ENCODE measurements at places on chromosomes 4 and X.

DNA sequence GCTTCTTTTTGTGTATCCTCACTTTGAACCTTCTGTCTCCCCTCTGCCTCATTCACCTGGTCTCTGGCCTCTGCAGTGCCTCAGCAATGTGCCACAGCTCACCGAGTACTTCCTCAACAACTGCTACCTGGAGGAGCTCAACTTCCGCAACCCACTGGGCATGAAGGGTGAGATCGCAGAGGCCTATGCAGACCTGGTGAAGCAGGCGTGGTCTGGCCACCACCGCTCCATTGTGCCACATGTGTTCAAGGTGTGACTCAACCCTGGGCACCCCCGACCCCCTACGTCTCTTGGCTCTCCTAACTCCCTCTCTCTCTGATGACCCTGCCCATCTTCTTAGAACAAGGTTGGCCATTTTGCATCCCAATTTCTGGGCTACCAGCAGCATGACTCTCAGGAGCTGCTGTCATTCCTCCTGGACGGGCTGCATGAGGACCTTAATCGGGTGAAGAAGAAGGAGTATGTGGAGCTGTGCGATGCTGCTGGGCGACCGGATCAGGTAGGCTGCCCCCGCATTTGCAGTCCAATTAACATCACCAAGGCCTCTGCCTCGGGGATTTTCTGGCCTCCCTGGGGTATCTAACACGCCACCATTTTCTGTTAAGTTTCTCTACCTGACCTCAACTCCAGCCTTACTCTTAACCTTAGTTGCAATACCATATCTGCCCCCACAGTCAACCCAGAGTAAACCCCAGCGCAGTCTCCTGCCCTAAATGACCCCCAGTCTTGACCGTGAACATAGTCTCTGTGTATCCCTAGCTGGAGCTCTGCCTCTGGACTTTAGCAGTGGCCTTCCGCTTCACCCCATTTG, 8.6 kb downstream of the USP11 start:
- no peak for DNase-seq
- H3K4me3 ChIP-seq, result no peak overlapping the region
- no peaks in the 10 kb centered on the region for H3K27me3 ChIP-seq
- peaks cover 27% of the 10 kb centered on the region for H3K36me3 ChIP-seq

- no peak for DNase-seq
- H3K27me3 ChIP-seq, result no peaks in the 10 kb centered on the region
- no peak overlapping the region for H3K4me3 ChIP-seq
- no peaks in the 10 kb centered on the region for H3K36me3 ChIP-seq
- H3K27ac ChIP-seq, result no peak overlapping the region
- H3K4me1 ChIP-seq, result no peaks in the 10 kb centered on the region
These were observed 859.2 kb upstream of the PRKX start for GRCh38 chrX:4572691-4573090.

GRCh38 chr4:173696551-173696950, 166.5 kb upstream of the HAND2 start:
- no peaks in the 10 kb centered on the region for H3K4me1 ChIP-seq
- no peak overlapping the region for H3K4me3 ChIP-seq
- DNase-seq, result no peak

GRCh38 chr4:16794816-16795445, 103.5 kb downstream of the LDB2 start:
- no peaks in the 10 kb centered on the region for H3K36me3 ChIP-seq
- DNase-seq, result peak; percentile 61
- H3K27ac ChIP-seq, result no peak overlapping the region
- no peak overlapping the region for H3K4me3 ChIP-seq
- H3K4me1 ChIP-seq, result no peaks in the 10 kb centered on the region
- H3K27me3 ChIP-seq, result peaks cover 4% of the 10 kb centered on the region

DNA sequence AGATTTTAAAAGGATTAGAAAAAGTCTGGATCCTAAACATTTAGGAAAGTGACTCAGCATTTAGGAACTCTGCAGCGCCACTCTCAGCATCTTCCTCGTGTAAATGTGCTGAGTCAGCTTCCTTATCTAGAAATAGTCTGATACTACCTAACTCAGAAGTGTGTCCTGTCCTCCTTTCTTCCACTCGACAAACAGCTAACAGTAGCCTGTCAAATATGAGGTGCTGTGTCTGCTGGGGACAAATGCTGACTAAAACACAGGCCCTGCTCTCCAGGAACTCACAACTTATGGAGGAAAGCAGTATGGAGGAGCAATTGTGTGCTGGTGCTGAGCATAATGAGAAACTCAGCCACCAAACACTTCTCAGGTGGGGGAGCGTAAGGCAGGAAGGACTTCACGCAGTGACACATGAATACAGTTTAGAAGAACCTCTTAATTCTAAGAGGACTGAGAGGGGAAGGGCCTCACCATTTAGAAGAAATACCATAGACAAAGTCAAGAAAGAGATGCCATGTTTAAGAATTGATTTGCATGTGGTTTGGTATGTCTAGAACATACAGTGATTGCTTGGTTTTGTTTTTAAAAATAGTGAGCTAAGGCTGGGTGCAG, 125.3 kb downstream of the SOWAHB start:
- peaks cover 7% of the 10 kb centered on the region for H3K27me3 ChIP-seq
- no peak overlapping the region for H3K27ac ChIP-seq
- DNase-seq, result no peak
- no peaks in the 10 kb centered on the region for H3K4me1 ChIP-seq
- no peaks in the 10 kb centered on the region for H3K36me3 ChIP-seq
- no peak overlapping the region for H3K4me3 ChIP-seq

GRCh38 chr4:92198711-92199110, 105.1 kb upstream of the GRID2 start:
- H3K4me1 ChIP-seq, result no peaks in the 10 kb centered on the region
- DNase-seq, result no peak
- H3K27ac ChIP-seq, result no peak overlapping the region

GRCh38 chrX:48589482-48590162, 7.7 kb upstream of the WDR13 start:
- peaks cover 4% of the 10 kb centered on the region for H3K27me3 ChIP-seq
- no peak overlapping the region for H3K4me3 ChIP-seq
- H3K4me1 ChIP-seq, result peaks cover 9% of the 10 kb centered on the region
- no peak overlapping the region for H3K27ac ChIP-seq
- no peak for DNase-seq

DNA sequence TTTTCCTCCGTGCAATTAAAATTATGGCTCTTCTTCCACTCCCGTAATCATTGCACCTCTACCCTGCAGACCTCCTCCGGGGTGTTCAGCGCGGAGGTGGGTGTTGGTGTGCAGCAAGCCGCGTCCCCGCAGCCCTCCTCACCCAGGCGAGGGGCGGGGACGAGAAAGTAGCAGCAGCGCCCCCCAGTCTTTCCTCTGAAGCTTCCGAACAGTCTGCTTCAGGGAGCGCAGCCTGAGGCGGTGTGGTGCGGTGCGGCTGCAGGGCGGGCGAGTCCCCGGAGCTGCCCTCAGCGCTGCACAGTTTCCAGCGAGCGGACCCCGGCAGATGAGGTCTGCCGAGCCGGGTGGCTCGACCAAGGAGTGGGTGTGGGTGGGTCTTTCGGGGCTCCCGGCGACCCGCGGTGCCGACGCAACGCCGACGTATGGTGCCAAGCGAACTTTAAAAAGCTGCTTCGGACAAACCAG, at the start of gene FRAS1:
TSS of gene FRAS1 (plus strand) at position 189 of the 465 bp plus-strand sequence. CDS start 687 bp downstream, outside the sequence.
- H3K27ac ChIP-seq, result peak within 1 kb of the TSS; percentile 57
- peak within 1 kb of the TSS; percentile 74 for H3K4me3 ChIP-seq
- H3K27me3 ChIP-seq, result peaks cover 68% of the 10 kb centered on the region
- peaks cover 30% of the 10 kb centered on the region for H3K4me1 ChIP-seq
- peak; percentile 34 for DNase-seq
- H3K36me3 ChIP-seq, result peaks cover 1% of the 10 kb centered on the region

DNA sequence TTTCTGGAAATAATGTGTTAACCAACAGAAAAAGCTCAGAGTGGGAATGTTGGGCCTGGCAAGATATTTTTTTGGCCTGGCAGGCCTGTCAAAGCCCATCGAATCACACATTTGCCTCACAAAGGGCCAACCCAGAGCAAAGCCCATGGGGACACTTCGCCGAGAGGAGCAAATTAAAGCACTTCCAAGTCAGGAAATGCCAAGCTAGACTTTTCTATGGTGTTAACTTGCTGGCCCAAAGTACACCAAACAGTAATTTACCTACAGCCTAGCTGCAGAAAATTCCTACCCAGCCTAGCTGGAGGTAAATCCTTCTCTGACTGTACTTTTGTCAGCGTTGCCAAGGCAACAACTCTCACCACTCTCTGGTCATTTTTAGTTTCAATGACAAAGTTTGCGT, 288.6 kb upstream of the LDB2 start:
- no peaks in the 10 kb centered on the region for H3K27me3 ChIP-seq
- no peak overlapping the region for H3K27ac ChIP-seq
- H3K4me1 ChIP-seq, result no peaks in the 10 kb centered on the region
- no peak for DNase-seq
- H3K36me3 ChIP-seq, result no peaks in the 10 kb centered on the region

- H3K27ac ChIP-seq, result no peak overlapping the region
- H3K4me1 ChIP-seq, result no peaks in the 10 kb centered on the region
- H3K36me3 ChIP-seq, result no peaks in the 10 kb centered on the region
- no peaks in the 10 kb centered on the region for H3K27me3 ChIP-seq
- no peak overlapping the region for H3K4me3 ChIP-seq
These were observed 996.9 kb upstream of the GRIA3 start for GRCh38 chrX:122187069-122187713.

- H3K4me1 ChIP-seq, result peaks cover 2% of the 10 kb centered on the region
- no peaks in the 10 kb centered on the region for H3K27me3 ChIP-seq
- H3K36me3 ChIP-seq, result peaks cover 21% of the 10 kb centered on the region
- no peak overlapping the region for H3K4me3 ChIP-seq
- H3K27ac ChIP-seq, result no peak overlapping the region
These were observed 20.4 kb upstream of the UBA1 start for GRCh38 chrX:47172971-47173792.

DNA sequence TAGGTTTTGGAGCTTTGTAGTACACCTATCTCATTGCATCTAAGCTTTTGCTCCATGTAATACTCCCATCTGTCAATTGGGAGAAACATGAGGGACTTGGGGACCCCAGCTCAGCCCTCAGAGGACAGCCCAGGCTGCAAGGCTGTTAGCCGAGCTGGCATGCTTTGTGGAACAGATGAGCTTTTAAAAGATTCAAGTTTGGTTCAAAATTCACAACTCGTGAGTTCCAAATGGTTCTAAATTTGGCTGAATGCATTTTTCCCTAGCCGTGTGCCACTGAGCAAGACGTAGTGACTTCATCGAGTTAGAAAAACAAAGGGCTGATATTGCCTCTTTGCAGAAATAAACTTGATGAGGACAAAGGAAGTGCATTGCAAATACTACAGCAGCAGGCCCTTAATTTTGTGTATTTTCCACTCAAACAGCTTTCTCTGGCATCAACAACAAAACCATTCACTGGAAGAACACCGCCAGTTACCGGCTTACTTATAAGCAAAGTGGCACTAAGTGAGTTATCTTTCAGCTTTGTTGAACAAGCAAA, 165.0 kb upstream of the HS3ST1 start:
- DNase-seq, result no peak
- H3K4me1 ChIP-seq, result no peaks in the 10 kb centered on the region

- no peak overlapping the region for H3K27ac ChIP-seq
- no peaks in the 10 kb centered on the region for H3K27me3 ChIP-seq
- no peaks in the 10 kb centered on the region for H3K4me1 ChIP-seq
- no peaks in the 10 kb centered on the region for H3K36me3 ChIP-seq
- no peak overlapping the region for H3K4me3 ChIP-seq
These were observed 1.6 kb downstream of the OPRPN start for GRCh38 chr4:70399319-70399718.

DNA sequence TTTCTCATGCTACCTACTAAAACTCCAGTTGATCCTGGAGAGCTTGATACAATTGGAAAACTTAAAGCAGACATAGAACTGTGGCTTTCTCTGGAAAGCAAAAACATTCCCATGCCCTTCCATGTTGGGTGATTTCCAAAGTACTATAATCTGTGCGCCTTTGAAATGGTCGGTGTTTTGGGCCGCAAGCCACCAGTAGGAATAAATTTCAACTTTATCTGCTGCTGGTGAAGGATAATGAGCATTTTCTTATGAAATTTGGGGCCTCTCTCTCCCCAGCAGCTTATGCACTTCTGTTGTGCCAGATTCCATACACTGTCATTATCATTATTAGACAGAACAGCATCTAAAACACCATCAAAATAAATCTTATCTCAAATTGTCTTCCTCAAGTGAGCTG, 366.7 kb upstream of the RPS6KA3 start:
- H3K4me3 ChIP-seq, result no peak overlapping the region
- H3K27me3 ChIP-seq, result no peaks in the 10 kb centered on the region
- H3K27ac ChIP-seq, result no peak overlapping the region
- H3K4me1 ChIP-seq, result no peaks in the 10 kb centered on the region
- DNase-seq, result no peak

GRCh38 chr4:169099771-169100180, 89.7 kb upstream of the CBR4 start:
- no peak overlapping the region for H3K27ac ChIP-seq
- H3K36me3 ChIP-seq, result no peaks in the 10 kb centered on the region
- no peaks in the 10 kb centered on the region for H3K4me1 ChIP-seq
- DNase-seq, result no peak
- no peak overlapping the region for H3K4me3 ChIP-seq

DNA sequence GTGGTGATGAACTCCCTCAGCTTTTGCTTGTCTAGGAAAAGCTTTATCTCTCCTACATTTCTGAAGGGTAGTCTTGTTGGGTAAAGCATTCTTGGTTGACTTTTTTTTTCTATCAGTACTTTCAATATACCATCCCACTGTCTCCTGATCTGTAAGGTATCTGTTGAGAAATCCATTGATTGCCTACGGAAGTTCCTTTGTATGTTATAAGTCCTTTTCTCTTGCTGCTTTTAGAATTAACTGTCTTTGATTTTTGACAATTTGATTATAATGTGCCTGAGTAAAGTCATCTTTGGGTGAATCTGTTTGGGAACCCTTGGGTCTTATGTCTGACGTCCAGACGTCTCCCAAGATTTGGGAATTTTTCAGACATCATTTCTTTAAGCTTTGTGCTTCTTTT, 30.8 kb downstream of the SCLT1 start:
- no peaks in the 10 kb centered on the region for H3K4me1 ChIP-seq
- H3K27ac ChIP-seq, result no peak overlapping the region
- no peak for DNase-seq
- H3K36me3 ChIP-seq, result peaks cover 56% of the 10 kb centered on the region
- H3K4me3 ChIP-seq, result no peak overlapping the region

- peaks cover 11% of the 10 kb centered on the region for H3K4me1 ChIP-seq
- DNase-seq, result peak; percentile 83
- H3K4me3 ChIP-seq, result peak within 1 kb of the TSS; percentile 75
- H3K36me3 ChIP-seq, result no peaks in the 10 kb centered on the region
- peaks cover 20% of the 10 kb centered on the region for H3K27me3 ChIP-seq
- no peak within 1 kb of the TSS for H3K27ac ChIP-seq
These were observed at the start of gene WDR17 for GRCh38 chr4:176065435-176066291. Gene WDR17 (plus strand): TSS chr4:176065841. CDS start chr4:176111581, 45,740 bp downstream.
